ENCODE measurements at places on chromosomes 1 and 21.

- DNase-seq: no peak
Measured at GRCh38 chr1:14686701-14687100, 88.2 kb downstream of the KAZN start.

- DNase-seq: no peak
Measured at GRCh38 chr1:93296555-93297154, 49.1 kb upstream of the DR1 start.

DNA sequence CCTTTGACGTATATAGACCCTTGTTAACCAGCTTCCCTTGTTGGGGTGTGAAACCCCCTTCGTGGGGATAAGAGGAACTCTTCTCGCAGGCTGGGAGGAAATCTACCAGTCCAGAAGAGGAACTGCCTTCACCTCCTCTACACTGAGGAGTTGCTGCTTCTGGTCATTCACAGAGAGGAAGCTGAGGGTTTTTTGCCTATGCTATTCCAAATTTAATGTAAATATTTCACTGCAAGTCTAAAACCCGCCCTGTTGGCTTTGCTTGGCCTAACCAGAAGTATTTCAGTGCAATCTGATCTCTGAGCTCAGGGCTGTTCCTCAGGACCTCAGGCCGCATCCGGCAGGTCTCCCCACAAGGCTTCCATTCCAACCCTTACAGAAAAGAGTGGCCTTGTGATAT lies 150.1 kb downstream of the HIVEP3 start:
- DNase-seq: no peak

GRCh38 chr1:199945591-199945990 lies 81.9 kb upstream of the NR5A2 start:
- DNase-seq: no peak

DNA sequence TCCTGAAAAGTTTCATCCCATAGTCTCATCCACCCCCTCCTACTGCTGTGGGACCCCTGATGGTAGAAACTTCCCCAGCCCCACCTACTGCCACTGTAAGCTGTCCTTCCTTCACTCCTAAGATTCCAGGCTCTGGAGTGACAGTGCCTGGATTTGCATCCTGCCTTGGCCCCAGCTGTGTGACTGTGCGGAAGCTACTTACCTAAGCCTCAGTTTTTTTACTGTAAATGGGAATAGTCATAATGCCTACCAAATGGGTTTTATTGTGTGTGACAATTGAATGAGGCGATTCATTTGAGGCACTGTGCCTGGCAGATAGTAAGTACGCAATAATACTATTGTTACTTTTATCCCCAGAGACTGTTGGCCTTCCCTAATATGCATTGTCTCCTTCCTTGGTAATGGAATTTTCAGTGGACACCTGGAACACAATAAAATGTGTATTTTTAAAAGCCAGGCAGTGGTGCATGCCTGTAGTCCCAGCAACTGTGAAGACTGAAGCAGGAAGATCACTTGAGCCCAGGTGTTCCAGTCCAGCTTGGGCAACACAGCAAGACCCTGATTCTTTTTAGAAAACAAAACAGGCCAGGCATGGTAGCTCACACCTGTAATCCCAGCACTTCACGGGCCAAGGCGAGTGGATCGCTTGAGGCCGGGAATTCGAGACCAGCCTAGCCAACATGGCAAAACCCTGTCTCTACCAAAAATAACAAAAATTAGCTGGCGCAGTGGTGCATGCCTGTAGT lies 55.0 kb upstream of the ZNF326 start:
- DNase-seq: no peak

GRCh38 chr1:209565759-209566678 lies 17.5 kb upstream of the CAMK1G start:
- DNase-seq: peak; percentile 65

DNA sequence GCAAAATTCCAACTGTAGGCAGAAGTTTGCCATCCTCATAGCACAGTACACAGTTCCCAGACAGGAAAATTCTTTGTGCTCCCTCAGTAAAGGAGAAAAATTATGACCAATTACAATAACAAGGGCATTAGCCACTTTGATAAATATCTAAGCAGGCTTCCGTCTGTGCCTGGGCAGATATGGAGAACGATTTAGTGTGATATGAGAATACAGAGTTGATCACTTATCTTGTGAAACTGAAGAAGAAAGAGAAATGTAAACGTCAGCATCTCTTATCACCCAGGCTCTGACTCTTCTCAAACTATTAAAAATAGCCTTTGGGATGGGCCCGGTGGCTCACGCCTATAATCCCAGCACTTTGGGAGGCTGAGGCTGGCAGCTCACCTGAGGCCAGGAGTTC lies 54.5 kb upstream of the TIAM1 start:
- DNase-seq: no peak

All from hepatic stellate cell (primary cell).